CD4-positive, alpha-beta T cell (primary cell): ENCODE measurements at places on chromosomes 4 and X. TPM values are rescaled to one million over a fixed set of nuclear protein-coding genes. Genes with fewer than 3 reads are reported as not detected.

DNA sequence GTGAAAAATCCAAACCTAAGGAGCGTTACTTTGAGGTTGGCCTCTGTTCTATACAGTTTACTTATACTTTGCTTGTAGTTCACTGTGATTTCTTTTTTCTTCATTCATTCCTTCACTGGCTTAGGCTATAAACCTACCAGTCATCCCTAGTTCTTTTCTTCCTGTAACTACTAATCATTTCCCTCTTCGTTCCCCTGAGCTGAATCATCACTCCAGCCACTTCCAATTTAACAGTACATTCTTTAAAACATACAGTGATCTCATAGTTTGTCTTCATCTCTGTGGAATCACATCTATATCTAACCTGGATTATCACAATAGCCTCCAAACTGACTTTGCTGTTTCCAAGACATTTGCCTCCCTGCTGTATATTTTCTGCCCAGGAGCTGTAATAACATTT, 25.2 kb upstream of the NPFFR2 start:
- DNase-seq = no peak

DNA sequence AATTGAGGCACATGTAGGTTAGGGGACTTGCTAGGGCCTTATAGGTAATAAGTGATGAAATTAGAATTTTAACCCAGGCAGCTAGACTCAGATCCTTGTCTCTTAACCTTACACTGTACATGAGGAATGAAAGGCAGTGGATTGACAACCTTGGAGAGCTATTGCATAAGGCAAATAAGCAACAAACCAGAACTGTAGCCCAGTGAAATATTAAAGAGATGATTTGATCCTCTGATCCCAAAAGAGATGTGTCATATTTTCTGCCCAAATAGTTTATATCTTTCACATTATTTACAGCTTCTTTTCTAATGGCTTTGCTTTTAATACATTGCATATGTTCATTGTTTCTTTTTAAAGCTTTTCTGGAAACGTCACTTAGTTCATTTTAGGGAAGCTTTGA, 252.6 kb downstream of the ANK2 start:
- DNase-seq = no peak

Gene FAM149A
- total RNA-seq = 1.1 TPM

- no peak for DNase-seq
These were observed 82.3 kb downstream of the SRPX start for GRCh38 chrX:38138157-38138891.

DNA sequence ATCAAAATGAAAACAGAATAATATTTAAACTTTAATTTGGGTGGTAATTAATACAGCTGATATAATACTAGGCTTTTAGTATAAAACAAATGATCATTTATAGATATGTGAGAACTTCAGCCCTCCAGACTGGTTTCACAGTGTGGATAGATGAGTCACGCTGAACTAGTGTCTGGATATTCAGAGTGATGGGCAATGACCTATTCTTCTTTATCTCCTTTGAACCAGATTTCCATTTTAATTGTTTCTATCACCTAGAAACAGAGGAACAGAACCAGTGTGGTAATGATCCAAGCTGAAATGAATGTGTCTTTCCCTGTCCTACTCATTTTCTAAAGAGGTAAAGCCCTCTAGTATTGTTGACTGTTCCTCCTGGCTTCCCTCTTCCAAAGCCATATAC, 155.2 kb upstream of the GK2 start:
- no peak for DNase-seq

Gene DNAAF6
- total RNA-seq = not detected

DNA sequence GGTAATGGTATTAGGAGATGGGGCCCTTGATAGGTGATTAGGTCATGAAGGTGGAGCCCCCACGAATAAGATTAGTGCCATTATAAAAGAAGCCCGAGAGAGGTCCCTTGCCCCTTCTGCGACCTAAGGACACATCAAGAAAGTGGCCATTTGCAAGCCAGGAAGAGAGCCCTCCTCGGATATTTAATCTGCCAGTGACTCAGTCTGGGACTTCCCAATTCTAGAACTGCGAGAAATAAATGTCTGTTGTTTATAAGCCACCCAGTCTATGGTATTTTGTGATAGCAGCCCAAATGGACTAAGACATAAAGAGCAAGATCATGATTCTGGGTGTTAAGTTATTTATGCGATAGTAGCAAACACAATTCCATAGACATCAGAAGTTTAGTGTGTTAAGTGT, 192.2 kb downstream of the LDB2 start:
- DNase-seq = no peak

GRCh38 chrX:118548841-118549240, 53.2 kb downstream of the DOCK11 start:
- DNase-seq = no peak

Gene FGF5
- total RNA-seq = 0.06 TPM

DNA sequence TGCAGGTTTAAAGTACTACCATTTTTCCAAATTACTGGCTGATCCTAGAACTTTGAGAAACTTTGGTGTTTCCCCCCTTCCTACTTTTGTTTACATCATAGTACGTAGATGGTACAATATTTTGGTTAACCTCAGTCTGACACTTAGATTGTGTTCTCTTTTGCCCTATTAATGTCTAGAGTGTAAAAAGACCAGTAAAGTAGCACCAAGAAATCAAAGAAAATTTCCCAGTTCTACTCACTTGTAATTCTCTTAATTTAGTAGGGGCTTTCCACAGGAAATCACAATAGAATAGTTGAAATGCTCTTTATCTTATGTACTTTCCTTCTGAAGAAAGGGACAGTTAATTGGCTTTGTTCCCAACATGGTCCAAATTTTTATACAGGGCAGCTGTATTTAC, 51.6 kb downstream of the NFKB1 start:
- DNase-seq = no peak

Gene HSFX1
- not detected for total RNA-seq

Gene NXF2
- not detected for total RNA-seq

GRCh38 chrX:134760650-134761049, 102.4 kb upstream of the PLAC1 start:
- no peak for DNase-seq

Gene LGI2
- total RNA-seq = not detected

Gene GAK
- 130 TPM for total RNA-seq

- no peak for DNase-seq
These were observed 10.8 kb downstream of the HTRA3 start for GRCh38 chr4:8280158-8280875.

DNA sequence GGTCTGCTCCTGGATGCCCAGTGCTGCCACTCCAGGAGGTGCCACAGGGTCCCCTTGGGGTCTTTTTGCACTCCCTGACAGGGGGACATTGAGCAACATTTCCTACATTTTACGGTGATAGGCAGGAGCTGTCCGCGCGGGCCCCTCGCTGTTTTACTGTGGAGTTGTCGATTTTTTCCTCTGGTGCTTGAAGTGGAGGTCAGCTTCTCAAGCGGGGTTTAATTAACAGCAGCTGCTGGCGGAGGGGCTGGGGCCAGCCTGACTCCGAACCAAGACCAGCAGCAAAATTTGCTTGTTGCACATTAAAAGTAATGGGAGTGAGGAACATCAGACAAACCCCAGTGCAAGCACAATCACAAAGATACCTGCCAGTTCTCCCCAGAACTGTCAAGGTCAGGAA, 13.2 kb upstream of the SH3TC1 start:
- no peak for DNase-seq

GRCh38 chrX:48461830-48462229, 8.2 kb downstream of the SLC38A5 start:
- DNase-seq = no peak

DNA sequence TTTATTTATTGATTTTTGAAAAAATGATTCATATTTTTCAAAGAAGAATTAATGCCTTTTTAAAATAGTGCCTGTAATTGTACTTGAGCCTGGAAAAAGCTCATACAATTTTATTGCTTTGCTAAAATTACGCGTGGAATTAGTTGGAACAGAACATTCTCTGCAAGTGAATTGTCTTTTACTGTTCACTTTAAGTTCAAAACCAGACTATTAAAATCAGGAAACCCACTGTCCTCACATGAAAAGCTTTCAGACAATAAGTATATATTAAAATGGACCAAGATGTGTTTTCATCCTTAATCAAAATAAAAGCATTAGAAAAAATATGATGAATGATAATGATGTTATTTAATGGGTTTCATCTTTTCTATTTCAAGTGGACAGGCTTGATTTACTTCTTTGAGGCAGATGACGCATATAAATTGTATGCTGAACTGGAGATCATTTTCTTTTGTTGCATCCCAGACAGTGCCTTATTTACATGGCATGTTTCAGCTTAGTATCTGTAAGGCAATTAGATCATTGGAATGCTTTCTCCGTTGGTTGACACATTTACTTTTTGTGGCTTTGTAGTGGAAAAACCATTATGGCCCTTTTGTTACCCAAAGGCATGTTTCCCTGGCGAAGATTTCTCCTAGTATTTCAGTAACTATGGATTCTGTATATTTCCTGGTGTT, 299.0 kb upstream of the MAGEC2 start:
- DNase-seq = no peak

DNA sequence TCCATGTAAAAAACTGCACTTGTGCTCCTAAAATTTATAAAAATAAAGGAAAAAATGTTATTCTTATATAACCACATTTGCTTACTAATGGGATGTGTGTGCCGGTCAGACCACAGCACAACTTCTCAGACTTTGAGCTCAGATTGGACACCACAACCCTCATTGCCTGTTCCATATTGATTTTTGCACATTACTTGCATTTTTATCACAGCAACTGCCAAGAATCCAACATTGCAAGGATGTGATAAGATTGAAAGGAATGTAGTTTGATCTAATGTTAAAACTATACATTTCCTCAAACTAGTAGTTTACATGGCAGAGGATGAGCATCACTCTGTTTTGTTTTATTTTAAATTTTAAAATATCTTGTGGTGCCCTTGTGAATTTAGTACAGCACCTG, 227.8 kb downstream of the KDR start:
- no peak for DNase-seq

- DNase-seq = no peak
These were observed 77.2 kb upstream of the BCOR start for GRCh38 chrX:40174854-40175510.

Gene EFHC2
- total RNA-seq = 3.0 TPM

DNA sequence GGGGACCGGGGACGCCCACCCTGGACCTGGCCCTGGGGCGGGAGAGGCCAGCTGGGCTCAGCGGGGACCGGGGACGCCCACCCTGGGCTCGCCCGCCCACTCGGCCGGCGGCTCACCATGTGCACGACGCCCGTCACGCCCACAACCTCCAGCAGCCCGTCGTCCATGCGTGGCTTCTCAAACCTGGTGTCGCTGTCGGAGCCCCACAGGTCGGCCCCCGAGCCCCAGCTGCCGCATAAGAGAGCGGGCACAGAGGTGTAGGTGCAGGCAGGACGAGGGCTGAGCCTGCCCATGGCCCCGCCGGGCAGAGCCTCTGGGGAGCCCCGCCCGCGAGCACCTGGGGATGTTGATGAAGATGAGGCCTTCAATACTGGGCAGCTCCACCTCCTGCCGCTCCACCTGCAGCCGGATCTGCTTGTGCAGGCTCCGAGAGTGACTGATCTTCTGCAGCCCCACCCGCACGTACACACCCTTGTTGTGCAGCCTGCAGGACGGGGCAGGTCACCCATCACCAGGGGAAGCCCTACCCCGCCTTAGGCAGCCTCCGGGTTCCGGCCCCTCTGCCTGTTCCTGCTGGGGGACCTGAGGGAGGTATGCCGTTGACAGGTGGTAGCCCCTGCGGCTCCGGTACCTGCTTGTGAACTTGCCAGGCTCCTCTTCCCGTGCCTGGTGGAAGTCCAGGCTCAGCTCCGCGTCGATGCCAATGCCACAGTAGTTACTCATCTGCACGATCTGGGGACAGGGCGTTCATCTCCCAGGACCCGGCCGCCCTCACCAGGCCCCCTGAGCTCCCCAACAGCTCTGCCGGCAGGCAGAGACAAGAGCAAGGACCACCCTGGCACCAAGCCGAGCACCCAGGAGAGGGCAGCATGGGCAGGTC, 11.8 kb downstream of the DGKQ start:
- DNase-seq = no peak

DNA sequence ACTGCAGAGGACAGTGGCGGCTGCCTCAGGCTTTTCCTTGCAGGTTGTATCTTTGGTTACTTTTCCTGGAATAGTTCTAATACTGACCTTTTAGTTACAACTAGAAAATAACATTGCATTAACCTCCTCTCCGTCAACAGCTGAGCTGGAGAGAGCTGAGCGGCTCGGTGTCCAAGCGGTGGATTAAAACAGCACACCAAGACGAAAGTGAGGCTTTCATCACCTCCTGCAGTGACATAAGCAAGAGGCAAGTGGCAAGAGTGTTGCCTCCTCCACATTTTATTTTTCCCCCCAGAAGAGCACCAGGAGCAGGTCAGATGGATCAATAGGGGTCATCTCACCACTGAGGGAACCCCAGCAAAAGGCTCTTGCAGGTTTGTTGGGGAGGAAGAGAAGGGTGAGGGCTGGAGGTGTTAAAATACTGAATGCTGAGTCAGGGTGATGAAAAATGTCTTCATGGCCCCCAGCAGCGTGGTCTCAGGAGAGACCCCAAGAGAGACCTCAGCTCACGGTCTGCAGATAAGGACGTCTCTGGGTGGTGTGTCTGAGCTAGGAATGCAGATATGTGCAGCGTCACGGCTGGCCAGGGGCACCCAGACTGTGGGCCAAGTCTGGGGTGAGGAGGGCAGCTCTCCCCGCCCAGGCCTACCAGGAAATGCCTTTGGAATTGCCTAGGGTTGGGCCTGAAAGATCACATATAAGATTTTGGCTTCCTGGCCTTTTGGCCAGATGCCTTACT, 50.3 kb downstream of the CASP3 start:
- no peak for DNase-seq

Gene GAGE12F
- total RNA-seq = not detected

DNA sequence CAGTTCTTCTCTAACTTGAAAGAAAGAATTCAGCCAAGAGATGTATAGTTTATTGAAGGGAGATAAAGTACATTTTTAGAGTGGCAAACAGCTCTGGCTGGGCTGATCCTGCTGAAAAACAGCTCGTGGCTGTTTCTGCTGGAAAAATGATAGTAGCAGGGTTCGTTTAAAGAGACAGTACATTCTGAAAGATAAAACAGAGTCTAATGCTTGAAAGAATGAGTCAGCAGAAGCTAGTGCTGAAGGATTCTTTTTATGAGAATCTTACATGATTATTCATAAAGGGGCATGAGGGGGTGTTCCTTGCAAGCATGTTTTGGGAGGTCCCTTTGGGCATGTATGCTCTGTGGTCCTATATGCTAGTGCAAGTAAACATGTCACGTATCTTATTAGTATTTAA, 790.0 kb downstream of the PCDH18 start:
- DNase-seq = no peak

DNA sequence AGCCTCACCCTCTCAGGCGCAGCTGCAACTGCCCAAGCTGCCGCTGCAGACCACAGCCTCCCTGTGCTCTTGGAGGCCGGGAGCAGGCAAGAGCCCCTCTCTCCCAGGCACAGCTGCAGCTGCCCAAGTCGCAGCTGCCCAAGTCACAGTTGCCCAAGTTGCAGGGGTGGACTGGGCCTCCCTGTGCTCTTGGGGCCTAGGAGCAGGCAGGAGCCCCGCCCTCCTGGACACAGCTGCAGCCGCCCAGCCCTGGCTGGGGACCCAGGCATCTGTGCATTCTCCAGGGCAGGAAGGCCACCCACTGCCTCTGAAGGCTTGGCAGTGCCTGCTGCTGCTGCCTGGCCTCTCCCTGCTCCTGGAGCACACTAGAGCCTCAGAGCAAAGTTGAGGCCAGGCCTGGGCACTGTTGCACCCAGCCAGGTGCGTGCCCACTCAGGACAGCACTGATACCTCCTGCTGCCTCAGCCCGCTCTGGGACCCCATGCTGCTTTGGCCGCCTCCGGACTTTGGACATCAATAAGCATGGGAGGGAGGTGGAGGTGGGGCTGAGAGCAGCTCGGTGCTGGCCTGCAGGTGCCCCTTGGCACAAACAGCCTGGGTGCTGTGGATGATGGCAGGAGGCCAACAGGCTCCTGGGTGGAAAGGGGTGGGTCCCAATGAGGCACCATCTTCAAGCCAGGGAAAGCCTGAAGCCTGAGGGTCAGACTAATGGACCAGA, 247.5 kb downstream of the PDGFC start:
- no peak for DNase-seq

Gene SPANXA2
- not detected for total RNA-seq
